ENCODE measurements at places on chromosomes 3 and 15.

- DNase-seq = no peak
Observed at GRCh38 chr3:11495948-11496557, 147.7 kb downstream of the VGLL4 start.

- no peak for DNase-seq
Observed at GRCh38 chr15:75731248-75732151, 18.9 kb upstream of the CSPG4 start.

GRCh38 chr15:39438260-39438659 is 142.6 kb upstream of the THBS1 start:
- no peak for DNase-seq

- no peak for DNase-seq
Observed at GRCh38 chr3:160746976-160747375, 9.1 kb upstream of the PPM1L start.

DNA sequence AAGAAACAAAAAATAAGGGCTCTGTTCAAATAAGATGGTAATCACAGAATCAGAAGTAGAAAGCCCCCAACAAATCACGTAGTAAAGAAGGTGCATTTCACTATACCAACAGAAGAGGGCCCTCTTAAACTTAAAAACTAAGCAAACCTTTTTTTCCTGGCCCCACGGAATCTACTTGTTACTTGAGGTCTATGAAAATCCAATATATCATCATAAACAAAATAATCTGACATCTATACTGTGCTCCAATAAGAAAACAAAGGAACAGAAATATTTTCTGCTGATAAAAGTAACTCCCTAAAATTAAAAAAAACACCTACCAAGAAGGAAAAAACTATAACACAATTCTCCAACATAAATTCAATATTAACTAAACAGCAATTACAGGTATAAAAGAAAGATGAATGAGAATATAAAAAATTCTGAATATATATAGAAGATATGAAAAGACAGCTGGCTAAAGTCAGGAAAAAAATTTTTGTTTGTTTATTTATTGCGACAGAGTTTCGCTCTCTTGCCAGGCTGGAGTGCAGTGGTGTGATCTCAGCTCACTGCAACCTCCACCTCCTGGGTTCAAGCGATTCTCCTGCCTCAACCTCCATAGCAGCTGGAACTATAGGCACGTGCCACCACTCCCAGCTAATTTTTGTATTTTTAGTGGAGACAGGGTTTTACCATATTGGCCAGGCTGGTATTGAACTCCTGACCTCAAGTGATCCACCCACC is 81.8 kb downstream of the CLASP2 start:
- DNase-seq = no peak

- DNase-seq = no peak
Observed at GRCh38 chr3:124428372-124429128, 301.7 kb upstream of the UMPS start.

GRCh38 chr3:198021320-198021719 is 61.3 kb downstream of the LMLN start:
- DNase-seq = no peak

DNA sequence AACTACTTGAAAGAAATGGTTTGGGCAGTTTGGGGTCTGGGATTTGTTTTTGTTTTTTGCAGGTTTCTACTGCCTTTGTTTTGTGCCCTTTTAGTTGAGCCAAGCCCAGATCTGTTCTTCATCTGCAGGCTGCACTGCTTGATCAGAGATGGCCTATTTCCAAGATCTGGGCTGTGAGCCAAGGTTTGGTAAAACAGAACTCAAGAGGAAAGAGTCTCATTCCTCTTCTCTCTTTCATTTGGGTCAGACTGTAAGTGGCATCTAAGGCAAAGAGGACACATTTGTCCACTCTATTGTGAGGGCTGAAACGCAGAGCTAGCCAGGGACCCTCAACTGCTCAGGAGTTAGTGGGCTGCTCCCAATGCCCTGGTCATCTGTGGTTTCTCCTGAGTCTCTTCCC is 104.4 kb upstream of the UBE3A start:
- no peak for DNase-seq

- DNase-seq = no peak
Observed at GRCh38 chr15:44873103-44873502, 83.4 kb upstream of the TERB2 start.

DNA sequence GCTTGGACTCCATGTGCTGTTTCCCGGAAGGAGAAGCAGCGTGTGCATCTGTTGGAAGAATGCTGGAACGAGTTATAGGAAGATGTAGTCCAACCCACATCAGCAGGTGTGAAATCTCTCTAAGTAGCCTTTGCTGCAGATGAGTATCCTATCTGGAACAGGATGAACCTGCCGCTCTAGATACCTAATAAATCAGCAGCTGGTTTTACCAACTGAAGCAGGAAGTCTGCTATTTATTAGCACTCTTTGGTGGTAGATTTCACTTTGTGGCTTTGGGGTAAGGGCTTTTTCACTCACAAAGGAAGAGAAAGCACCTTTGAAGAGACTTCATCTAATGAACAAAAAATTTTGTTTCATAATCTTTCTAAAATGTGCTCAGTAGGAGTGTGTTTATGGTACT is 66.4 kb downstream of the DCUN1D1 start:
- DNase-seq = no peak

DNA sequence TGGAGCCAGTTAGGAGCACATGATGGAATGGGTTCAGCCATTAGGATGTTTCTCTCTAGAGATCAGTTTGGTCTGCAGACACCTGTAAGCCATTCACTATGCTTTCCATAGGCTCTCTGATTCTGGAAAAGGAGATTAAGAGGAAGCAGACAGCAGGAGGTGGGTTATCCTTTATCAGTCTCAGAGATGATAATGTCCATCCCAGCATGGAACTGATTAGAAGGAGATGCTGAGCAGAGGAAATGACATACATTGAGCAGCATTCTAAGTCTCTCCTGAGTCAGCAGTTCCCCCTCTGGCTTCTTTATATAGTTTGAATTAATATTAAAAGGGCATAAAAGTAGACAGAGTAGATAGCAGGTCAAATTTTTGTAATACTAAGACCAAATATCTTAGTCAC is 591.1 kb downstream of the GBE1 start:
- DNase-seq = no peak

- DNase-seq = no peak
Observed at GRCh38 chr15:67091980-67092677, 26.7 kb downstream of the SMAD3 start.

DNA sequence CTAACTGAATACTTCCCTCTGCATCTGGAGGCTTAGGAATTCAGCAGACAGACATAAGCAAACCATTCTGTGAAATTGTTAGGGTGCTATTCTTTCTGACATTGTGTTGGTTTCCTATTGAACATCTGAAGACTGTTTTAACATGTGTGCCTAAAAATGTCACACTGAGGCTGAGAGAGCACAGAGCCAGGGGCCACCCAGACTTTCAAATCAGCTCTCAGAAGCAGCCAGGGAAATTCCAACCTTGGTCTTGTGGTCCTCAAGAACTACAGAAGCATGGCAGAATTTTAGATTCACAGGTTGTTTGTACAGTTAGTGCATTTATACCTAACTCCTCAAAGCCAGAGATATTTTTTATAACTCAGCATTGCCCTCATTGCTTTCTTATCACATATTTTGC is 929.2 kb upstream of the CFAP20DC start:
- no peak for DNase-seq

DNA sequence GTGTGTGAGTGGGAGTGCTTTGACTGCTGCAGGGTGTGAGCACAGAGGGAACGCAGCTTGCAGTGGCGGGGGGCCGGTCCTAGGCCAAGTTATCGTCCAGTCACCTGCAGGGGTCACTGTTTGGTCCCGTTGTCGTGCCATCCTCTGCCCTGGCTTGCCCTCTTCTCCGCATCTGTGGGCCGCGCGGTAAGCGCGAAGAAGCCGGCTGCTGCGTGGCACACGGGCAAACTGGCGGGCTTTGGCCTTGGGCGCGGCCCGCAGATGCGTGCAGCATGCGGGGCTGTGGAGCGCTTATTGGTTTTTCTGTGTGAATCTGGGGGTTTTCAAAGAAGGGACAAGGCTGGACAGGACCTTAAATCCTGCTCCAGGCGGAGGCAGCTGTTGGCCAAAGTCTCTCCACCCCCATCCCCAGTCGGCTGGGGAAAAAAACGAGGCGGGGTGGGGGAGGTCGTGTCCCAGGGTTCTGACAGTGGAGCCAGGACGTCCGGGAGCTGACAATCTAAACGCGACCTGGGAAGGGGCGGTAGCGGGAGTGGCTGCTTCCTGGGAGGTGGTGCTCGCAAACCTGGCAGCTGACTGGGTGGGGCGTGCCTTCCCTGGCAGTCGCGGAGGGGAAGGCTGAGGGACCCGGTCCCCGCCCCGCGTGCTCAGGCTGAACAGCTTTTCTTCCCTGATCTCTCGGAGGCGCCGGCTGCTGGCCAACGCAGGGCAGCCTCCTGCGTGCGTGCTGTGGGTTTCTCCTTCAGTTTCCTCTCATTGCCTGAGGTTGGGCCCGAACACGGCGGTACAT is 39.7 kb upstream of the VEPH1 start:
- DNase-seq = no peak

DNA sequence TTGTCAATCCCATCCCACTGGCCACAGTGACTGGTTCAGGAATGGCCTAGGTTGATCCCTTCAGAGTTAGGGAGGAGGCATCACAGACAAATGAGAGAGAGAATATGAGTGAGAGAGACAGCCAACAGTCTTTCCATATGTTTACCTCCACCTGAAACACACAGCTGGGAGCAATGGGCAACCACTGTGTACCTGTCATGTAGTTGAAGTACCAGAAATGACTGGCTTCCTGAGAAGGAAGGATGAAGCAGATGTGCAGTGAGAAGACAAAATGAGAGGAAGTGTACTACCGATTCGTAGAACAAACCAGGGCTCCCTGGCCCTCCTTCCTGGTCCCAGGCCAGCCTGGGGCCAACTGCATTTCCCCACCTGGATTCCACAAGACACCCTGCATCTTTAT is 27.4 kb downstream of the SRGAP3 start:
- DNase-seq = no peak

- no peak for DNase-seq
Observed at GRCh38 chr3:13501521-13501920, 21.4 kb downstream of the HDAC11 start.

DNA sequence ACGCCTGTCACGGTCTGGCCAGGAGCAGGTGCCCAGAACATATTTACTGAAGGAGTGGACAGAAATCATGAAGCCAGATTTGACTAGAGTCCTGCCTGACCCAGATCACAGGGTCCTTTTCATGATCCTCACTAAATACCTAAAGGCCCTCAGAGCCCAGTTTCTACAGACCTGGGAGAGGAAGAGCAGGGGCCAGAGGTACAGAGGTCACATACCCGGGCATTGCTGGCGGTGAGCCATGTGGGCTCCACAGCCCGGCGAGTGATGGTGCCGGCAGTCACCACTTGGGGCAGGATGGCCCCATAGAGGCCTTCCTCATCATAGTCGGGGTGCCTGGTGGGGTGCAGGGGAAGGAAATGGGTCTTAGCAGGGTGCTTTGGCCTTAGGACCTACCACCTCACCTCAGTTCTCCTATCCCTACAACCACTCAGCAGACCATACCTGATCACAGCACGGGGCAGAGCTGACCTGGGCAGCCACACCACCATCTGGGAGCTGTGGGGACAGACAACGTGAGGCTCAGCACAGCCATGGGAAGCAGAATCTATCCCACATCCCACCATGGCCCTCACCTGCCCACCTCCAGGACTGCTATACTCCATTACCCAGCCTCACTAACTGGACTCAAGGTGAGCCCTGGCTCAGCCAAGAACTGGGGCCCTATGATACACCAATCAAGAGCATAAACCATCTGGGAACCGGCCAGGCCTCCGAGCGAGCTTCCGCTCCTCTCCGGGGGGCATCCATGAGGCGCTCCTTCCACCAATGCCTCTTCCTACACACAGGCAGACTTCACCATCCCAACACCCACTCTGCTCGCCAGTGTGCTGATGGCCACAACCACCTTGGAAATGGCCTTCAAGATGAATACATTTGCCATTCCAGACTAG is 12.9 kb downstream of the POLG start:
- DNase-seq = no peak

DNA sequence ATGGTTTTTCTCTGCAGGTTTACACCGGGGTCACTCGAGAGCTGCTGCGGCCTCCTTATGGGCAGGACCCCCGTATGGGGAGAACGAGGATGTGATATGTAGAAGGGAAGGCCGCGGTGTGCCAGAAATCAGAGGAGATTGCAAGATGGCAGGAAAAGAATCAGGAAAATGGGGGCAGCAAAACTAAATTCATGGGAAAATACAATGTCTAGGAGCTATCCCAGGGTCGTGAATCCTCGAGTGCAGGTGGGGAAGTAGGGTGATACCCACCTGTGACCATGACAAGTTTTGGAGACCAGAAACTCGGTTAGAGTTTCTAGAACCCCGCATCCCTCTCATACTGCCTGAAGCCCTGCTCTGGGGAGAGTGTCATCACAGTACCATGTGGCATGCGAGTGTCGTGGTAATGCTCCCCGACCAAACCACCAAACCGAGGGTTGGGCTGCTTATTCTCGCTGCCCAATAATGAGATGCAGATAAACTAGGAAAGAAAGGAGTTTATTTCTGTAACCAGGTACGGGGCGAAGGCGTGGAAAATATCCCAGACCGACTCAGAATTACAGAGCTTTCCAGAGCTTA is 781 bp downstream of the TRNT1 start:
- DNase-seq = no peak

DNA sequence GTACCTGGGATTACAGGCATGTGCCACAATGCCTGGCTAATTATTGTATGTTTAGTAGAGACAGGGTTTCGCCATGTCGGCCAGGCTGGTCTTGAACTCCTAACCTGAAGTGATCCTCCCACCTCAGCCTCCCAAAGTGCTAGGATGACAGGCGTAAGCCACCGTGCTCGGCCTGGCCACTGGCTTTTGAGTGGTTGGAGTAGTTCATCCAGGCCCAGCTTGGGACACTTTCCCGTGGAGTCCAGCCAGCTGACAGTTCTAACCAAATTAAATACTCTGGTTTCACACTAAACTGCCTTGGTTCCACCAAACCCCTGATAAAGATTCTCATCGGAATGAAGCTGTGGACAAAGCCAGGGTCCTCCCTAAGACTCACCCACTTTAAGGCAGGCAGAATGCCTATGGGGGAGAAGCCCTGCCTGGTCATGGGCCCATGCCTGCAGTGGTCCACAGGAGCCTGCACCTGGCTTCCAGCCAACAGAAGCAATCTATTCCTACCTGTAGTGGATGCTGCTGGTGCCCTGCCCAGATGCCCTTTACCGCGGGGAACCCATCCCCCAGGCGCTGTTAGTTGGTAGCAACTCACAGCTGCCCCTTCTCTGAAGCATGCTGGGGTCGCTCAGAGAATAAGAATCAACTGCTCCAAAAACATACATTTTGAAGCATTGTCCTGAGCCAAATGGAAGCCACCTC is 5.2 kb upstream of the SLC28A1 start:
- DNase-seq = no peak

DNA sequence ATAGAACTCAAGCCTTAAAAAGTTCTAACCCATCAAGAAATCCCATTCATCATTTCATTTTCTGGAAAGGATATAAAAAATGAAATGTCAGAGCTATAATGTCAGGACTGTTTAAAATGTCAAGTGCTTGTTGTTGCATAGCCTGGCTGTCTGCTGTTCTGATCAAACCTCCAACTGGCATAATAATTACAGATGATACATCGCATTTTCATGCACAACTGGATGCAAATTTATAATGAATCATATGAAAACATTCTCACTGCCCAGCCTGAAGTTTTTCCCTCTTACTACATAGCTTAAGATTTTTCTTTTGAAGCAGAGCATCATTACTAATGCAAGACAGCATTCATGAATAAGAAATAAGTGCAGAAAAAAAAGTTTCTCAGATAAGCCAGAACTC is 46.5 kb downstream of the GUCA1C start:
- DNase-seq = no peak

All from effector memory CD4-positive, alpha-beta T cell (primary cell).